NCI-H748 treated with DMSO at 0.1 percent for 48 hours (cell line): ENCODE measurements at places on chromosomes 4 and X.

GRCh38 chr4:76401654-76402053 is 19.3 kb downstream of the CCDC158 start:
- no peak for DNase-seq

DNA sequence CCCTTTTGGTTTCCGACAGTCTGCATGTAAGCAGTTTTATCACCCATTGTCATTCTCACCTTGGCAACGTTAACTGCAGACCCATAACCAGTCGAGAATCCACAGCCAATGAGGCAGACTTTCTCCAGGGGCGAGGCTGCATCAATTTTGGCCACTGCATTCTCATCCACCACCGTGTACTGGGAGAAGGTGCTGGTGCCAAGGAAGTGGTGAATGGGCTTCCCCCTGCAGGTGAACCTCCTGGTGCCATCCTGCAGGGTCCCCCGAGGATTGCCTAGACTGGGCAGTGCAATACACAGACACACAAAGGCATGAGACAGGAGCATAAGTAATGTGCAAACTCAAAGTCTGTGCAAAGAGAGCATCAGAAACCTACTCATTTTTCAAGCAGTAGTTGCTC is 5.4 kb downstream of the ADH1B start:
- no peak for DNase-seq

GRCh38 chrX:29155286-29155685 is 568.0 kb downstream of the IL1RAPL1 start:
- peak; percentile 42 for DNase-seq

DNA sequence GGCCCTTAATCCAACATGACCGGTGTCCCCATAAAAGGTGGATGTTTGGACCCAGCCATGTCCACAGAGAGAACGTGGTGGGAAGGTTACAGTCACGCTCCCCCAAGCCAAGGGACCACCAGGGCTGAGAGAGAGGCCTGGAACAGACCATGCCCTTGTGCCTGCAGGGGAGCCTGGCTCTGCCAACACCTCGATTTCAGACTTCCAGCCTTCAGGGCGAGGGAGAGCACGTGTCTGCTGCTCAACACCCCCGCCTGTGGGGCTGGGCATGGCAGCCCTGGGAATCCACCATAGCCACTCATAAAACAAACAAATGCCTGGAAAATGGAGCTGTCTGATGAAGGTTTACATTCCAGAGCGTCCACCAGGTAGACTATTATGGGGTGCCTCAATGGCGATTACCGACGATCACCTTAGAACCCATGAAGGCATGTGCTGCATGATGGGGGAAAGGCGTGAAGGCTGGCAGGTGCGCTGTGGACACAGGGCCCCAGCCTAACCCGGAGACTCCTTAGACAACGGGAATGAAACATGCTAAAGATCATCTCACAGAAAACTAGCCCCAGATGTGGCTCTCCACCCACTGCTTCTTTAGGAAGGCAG is 42.3 kb upstream of the HMX1 start:
- DNase-seq = no peak

DNA sequence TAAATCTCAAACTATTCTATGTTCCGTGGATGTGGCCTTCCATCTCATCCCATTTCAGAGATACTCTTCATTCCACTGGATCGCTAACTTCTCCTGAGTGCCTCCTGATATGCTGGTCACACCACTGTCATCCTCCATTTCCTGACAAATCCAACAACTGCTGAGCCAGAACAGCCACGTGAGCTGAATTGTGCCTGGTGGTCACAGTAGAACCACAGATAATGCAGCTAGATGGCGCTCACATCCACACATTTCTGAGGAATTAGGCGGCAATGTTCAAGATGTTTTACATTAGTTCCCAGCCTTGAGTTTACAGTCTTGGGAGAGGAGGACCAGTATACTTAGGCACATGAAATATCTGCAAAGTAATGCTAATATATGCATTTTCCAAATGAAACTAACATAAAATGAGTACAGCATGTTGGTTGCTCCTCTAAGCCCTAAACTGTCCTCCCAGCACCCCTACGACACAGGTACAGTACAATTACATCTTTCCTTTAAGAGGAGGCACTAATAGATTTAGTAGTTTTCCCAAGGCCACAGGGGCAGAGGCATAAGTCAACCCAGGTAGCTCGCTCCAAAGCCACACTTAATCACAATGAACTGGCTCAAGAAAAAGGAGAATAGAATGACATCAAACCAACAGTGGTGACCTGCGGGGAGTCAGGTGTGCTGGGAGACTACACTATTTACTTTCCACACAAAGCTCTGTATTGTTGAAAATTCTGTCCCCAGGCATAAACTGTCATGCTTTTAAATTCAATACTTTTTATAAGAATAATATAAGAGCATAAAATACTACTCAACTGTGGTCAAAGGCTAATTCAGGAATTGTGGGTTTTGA is 134.2 kb downstream of the CHIC2 start:
- peak; percentile 59 for DNase-seq

DNA sequence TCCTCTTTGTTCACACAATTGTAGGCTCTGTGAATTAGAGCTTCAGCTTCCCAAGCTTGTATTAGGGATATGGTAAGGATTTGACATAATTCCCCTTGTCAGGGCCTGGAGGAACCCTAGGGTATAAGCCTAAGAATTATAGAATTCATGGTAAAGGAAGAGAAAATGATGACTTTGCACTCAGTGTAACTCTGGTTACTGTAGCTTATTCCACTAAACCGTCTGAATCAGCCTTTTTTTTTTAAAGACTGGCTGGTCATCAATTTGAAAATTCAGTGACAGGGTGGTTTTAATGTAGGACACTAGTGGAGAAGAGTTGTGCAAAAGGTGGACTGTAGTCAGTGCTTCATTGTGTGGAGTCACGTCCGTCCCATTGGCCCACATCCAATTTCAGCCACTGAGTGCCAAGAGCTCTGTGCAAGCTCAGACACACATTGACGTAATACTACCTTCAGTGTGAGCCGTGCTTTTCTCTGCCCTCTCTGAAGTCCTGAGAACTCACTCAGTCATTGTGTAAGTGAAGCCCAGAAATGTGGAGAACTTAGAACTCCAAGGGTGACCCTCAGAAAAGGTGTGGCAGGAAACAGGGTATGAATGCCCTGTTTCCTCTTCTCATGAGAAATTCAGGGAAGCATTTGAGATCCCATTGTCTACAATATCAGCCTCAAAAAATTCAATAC is 449.8 kb downstream of the C4orf33 start:
- DNase-seq = peak; percentile 10

DNA sequence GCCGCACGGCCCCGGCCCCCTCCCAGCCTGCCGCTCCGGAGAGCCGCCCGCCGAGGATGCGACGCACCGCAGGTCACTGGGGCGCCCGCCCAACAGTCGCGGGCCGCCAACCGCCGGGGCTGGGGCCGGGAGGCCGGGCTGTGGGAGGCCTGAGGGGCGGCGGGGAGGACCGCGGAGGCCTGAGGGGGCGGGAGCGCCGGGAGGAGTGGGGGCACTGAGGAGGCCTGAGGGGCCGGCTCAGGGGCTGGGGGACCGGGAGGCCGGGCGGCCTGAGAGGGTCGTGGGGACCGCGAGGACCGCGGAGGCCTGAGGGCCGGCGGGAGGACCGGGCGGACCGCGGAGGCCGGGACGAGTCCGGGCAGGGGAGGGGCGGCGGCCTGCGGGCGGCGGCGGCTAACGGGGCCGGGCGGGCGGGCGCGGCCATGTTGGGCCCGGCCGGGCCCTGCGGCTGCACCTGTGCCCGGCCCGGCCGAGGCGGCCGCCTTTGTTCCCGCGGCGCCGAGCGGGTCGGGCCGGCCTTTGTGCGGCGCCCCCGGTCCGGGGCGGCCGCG is 353 bp downstream of the NSD2 start:
- DNase-seq = no peak
